Regular cardiac myocyte (primary cell): ENCODE measurements at places on chromosomes 1 and 21. TPM values are rescaled to one million over a fixed set of nuclear protein-coding genes. Genes with fewer than 3 reads are reported as not detected.

The LMX1A gene
- not detected in 2 replicates for total RNA-seq

The ARHGEF16 gene
- 0.28 and 0.38 TPM in 2 replicates for total RNA-seq

The KRTAP11-1 gene
- not detected in 2 replicates for total RNA-seq

The CELA3A gene
- not detected in 2 replicates for total RNA-seq

The GSTM5 gene
- 0.19 and 3.9 TPM in 2 replicates for total RNA-seq

The GPR25 gene
- not detected in 2 replicates for total RNA-seq

The FAM72C gene
- total RNA-seq = 0.56 and 2.5 TPM in 2 replicates

The ZMYND12 gene
- 0.38 and 1.4 TPM in 2 replicates for total RNA-seq

The GPR3 gene
- 0.56 and 0.58 TPM in 2 replicates for total RNA-seq

The GIPC2 gene
- total RNA-seq = 3.5 and 5.9 TPM in 2 replicates

The HSPA6 gene
- total RNA-seq = 0.96 and 2.3 TPM in 2 replicates

The RIMS3 gene
- total RNA-seq = 0.38 and 0.85 TPM in 2 replicates

The FALEC gene
- 0.28 TPM in 1 of 2 replicates, not detected in the other for total RNA-seq

The HCN3 gene
- total RNA-seq = 0.19 and 0.85 TPM in 2 replicates

The GBP6 gene
- total RNA-seq = under 0.01 TPM in 2 replicates

The RGS7 gene
- total RNA-seq = 2.0 and 2.7 TPM in 2 replicates

The CAPN9 gene
- total RNA-seq = not detected in 2 replicates

The NENF gene
- total RNA-seq = 31.2 and 90.5 TPM in 2 replicates

The OR6N1 gene
- total RNA-seq = not detected in 2 replicates

The C4BPA gene
- total RNA-seq = not detected in 2 replicates

The KRTAP20-2 gene
- total RNA-seq = not detected in 2 replicates

The HES3 gene
- not detected in 2 replicates for total RNA-seq
